PC-9 (cell line): ENCODE measurements at places on chromosomes 4 and X.

GRCh38 chrX:34942496-34942895 lies at the start of gene FAM47B:
Gene FAM47B (plus strand): TSS chrX:34942796. CDS start chrX:34942832, 36 bp downstream.
- no peak within 1 kb of the TSS for H3K27ac ChIP-seq
- DNase-seq, result no peak
- H3K36me3 ChIP-seq, result no peaks in the 10 kb centered on the region
- no peak within 1 kb of the TSS for H3K4me3 ChIP-seq

GRCh38 chr4:116400480-116400879 lies 684.9 kb downstream of the TRAM1L1 start:
- H3K4me1 ChIP-seq, result no peaks in the 10 kb centered on the region
- H3K4me3 ChIP-seq, result no peak overlapping the region
- H3K36me3 ChIP-seq, result no peaks in the 10 kb centered on the region
- no peak overlapping the region for H3K27ac ChIP-seq
- H3K27me3 ChIP-seq, result no peaks in the 10 kb centered on the region

GRCh38 chr4:183256343-183256742 lies 63.7 kb downstream of the CLDN22 start:
- no peaks in the 10 kb centered on the region for H3K36me3 ChIP-seq
- H3K4me1 ChIP-seq, result no peaks in the 10 kb centered on the region
- no peak overlapping the region for H3K4me3 ChIP-seq
- no peak for DNase-seq
- no peaks in the 10 kb centered on the region for H3K27me3 ChIP-seq

DNA sequence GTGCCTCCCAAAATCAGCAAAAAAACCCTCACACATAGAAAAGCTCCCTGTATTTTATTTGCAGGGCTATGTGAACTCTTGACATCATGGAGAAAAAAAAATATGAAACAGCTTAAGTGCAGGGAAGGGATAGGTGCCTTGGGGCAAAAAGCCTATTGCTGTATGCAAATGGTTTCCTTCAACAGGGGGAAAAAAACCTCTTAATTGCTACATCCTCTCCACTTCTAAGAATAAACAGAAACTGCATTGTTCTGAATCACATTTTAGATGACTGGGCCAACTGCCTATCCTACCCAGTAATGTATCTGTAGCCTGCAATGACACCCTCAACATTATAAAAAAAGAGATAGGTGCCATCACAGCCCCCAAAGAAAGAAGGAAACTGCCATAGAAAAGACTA lies 229.4 kb upstream of the GALNTL6 start:
- H3K4me3 ChIP-seq, result no peak overlapping the region
- H3K4me1 ChIP-seq, result no peaks in the 10 kb centered on the region
- no peak for DNase-seq
- H3K36me3 ChIP-seq, result no peaks in the 10 kb centered on the region

DNA sequence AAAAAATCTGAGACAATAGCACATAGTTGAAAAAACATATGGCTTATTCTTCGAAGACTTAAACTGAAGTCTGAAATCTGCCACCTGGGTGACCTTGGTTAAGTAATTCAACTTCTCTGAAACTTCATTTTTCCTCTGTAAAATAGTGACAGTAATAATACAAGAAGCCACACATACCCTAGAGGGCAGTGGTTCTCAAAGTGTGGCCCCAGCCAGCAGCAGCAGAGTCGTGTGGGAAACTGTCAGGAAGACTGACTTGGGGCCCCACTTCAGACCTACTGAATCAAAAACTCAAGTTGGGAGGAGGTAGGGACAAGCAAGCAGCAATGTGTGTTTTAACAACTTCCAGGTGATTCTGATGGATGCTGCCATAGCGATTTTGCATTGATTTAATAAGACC lies 249.9 kb downstream of the HNRNPD start:
- no peaks in the 10 kb centered on the region for H3K4me1 ChIP-seq
- H3K27me3 ChIP-seq, result no peaks in the 10 kb centered on the region
- no peak overlapping the region for H3K27ac ChIP-seq
- no peak overlapping the region for H3K4me3 ChIP-seq
- DNase-seq, result no peak

GRCh38 chr4:11743236-11743635 lies 314.5 kb upstream of the HS3ST1 start:
- no peak overlapping the region for H3K4me3 ChIP-seq
- no peaks in the 10 kb centered on the region for H3K36me3 ChIP-seq
- peaks cover 18% of the 10 kb centered on the region; the same call in 1 of the 2 replicates for H3K4me1 ChIP-seq

DNA sequence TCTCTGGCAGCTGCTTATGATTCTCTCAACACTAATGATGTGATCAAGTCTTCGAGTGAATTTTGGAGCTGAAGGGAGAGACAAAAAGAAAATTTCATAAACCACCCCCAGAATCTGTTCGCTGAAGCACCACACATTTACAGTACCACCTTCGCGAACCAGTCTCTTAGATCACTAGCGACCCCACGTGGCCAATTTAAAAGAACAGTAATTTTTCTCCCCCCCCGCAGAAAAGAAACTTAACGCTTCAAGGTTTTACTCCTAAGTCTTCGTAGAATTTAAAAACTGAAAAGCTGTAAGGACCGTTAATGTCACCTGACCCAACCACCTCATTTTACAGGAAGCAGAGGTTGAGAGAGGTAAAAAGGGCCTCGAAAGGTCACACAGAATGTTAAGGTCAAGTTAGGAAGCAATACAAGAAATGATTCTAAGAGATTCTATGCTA lies 187.5 kb downstream of the QDPR start:
- no peaks in the 10 kb centered on the region for H3K36me3 ChIP-seq
- no peak overlapping the region for H3K27ac ChIP-seq
- no peak overlapping the region for H3K4me3 ChIP-seq
- peaks cover 8% of the 10 kb centered on the region; the same call in 1 of the 2 replicates for H3K27me3 ChIP-seq

DNA sequence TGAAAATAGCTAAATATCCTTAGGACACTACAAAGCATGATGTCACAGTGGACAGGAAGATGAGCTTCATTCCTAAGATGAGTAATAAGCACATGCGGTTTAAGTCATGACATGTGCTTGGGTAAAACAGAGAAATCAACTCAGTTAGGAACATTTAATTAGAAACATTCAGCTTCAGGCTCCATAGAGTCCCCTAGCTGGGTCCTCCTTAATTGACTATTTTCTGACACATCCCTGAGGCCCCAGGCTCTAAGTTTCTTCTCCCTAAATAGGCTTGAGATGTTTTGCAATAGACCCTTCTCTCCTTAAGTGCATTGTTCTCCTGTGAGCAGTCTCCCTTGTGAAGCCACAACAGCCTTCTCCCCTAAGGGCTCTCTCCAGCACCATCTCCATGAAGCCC lies 70.4 kb upstream of the ANXA3 start:
- no peak for DNase-seq
- no peak overlapping the region for H3K4me3 ChIP-seq
- H3K27me3 ChIP-seq, result no peaks in the 10 kb centered on the region
- H3K27ac ChIP-seq, result no peak overlapping the region
- H3K4me1 ChIP-seq, result no peaks in the 10 kb centered on the region
- H3K36me3 ChIP-seq, result no peaks in the 10 kb centered on the region

GRCh38 chr4:88341227-88342192 lies 37.1 kb upstream of the HERC6 start:
- peaks cover 11% of the 10 kb centered on the region; the same call in 1 of the 2 replicates for H3K4me1 ChIP-seq
- no peak for DNase-seq
- no peak overlapping the region for H3K4me3 ChIP-seq
- no peaks in the 10 kb centered on the region for H3K36me3 ChIP-seq
- no peaks in the 10 kb centered on the region for H3K27me3 ChIP-seq
- no peak overlapping the region for H3K27ac ChIP-seq

DNA sequence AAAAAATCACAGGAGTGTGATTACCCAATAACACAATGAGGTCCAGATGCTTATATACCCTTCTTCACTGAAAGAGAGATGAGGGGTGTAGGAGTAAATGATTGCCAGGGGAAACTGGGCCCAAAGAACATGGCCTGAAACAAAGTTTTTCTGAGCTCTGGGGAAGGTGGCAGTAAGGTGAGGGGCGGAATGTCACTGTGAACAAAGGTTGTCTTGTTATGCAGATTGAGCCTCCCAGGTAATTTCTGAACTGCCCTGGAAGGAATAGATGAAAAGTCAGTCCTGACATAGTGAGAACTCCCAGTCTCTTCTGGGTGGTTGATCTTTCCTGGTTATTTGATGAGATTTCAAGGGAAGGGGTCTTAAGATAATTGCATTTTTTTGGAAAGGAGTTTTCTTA lies 2.5 kb upstream of the TMEM47 start:
- H3K4me1 ChIP-seq, result no peaks in the 10 kb centered on the region
- H3K27me3 ChIP-seq, result no peaks in the 10 kb centered on the region
- no peak for DNase-seq
- no peaks in the 10 kb centered on the region for H3K36me3 ChIP-seq

DNA sequence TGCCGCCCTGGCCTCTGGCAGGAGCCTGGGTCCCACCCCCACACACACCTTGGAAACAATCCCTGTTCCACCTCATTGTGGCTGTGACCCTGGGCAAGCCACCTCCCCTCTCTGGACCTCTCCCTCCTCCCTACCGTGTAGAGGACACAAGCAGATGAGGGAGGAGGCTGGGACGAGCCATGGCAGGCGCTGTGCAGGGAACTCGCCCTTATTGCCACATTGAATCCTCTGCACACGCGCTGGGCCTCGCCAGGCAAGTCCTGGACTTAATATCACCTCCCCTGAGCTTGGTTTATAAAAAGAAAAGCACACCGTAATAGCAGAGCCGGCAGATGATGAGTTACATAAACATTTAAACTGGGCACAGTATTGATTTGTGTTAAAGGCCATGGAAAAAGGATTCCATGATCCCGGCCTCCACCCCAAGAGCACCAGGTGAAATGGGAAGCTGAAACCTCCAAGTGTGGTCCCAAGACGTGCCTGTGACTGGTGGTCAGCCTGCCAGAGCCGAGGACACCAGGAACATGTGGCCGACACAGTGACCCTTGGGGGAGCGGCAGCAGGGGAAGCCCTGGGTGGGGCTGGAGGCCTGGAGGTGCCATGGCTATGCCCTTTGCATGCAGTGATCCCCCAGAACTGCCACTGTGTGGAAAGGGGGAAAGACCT lies 81.1 kb downstream of the PPP2R2C start:
- peak overlapping the region; percentile 88 for H3K27ac ChIP-seq
- H3K36me3 ChIP-seq, result no peaks in the 10 kb centered on the region
- H3K27me3 ChIP-seq, result no peaks in the 10 kb centered on the region
- DNase-seq, result peak; percentile 70

GRCh38 chr4:19913650-19914049 lies 338.1 kb upstream of the SLIT2 start:
- H3K27ac ChIP-seq, result no peak overlapping the region
- H3K4me3 ChIP-seq, result no peak overlapping the region
- DNase-seq, result no peak
- H3K36me3 ChIP-seq, result no peaks in the 10 kb centered on the region

GRCh38 chr4:184649026-184649970 lies at the start of the genes CASP3 and PRIMPOL:
Gene CASP3 (minus strand): TSS chr4:184649447. CDS start chr4:184638453, 10,994 bp downstream.
Gene PRIMPOL (plus strand): TSS chr4:184649738. CDS start chr4:184657141, 7,403 bp downstream.
- peak within 1 kb of the TSS; percentile 73 for H3K27ac ChIP-seq
- peak within 1 kb of the TSS; percentile 83 for H3K4me3 ChIP-seq
- peak; percentile 97 for DNase-seq
- H3K36me3 ChIP-seq, result no peaks in the 10 kb centered on the region

DNA sequence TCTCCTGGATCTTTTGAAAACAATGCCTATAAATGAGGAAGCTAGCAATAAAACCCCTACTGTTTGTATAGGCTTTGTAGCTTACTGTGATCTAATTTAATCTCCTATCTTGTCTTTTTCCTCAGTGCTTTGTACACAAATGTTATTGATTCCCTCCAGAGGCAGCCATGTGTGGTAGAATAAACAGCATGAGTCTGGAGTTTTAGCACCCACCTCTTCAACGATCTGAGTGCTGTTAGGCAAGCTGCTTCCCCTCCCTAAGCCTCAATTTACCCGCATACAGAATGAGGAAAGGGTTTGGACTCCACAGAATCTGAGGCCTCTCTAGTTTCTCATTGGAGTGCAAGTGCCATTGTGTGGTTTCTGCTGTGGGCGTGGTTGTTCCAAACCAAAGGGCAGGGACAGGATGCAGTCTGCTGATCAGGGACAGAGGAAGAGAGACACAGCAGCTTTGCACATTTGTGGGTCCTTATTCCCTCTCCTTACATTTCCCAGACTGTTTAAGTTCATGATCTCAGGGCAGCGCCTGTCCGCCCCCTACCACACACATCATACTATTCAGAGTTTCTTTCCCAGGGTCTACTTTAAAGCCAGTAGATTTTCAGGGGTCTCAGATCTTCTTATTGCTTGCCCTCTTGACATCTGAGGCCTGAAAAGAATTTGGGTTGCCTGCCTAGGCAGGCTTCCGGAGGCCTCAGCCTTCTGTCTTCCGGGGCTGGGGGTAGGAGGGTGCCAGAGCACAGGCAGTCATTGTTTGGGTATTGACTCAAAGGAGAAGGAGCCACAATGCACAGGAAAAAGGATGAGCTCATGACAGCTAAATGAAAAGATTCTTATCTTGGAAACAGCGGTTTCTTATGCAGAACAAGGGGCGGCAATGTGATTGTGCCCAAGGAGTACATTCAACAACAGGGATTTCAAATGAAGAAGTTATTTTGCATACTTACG lies 114.9 kb upstream of the TEX13D start:
- no peaks in the 10 kb centered on the region for H3K4me1 ChIP-seq
- no peak overlapping the region for H3K4me3 ChIP-seq
- no peaks in the 10 kb centered on the region for H3K27me3 ChIP-seq
- no peaks in the 10 kb centered on the region for H3K36me3 ChIP-seq
- no peak for DNase-seq
- no peak overlapping the region for H3K27ac ChIP-seq

DNA sequence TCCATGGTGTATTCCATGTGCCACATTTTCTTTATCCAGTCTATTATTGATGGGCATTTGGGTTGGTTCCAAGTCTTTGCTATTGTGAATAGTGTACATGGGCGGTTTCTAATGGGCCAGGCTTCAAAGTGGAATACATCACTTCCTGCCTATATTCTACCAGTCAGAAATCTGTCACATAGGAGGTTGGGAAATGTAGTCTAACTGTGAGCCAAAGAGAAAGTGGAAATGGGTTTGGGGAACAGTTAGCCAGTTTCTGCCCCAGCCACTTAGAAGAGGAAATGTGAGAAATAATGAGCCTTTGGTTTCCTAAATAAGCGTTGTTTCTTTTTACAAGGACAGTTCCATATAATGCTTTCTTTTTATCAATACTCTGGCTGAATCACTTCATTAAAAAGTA lies 85.1 kb upstream of the AP1S2 start:
- no peak overlapping the region for H3K27ac ChIP-seq
- no peaks in the 10 kb centered on the region for H3K27me3 ChIP-seq
- H3K4me1 ChIP-seq, result no peaks in the 10 kb centered on the region
- no peak overlapping the region for H3K4me3 ChIP-seq

DNA sequence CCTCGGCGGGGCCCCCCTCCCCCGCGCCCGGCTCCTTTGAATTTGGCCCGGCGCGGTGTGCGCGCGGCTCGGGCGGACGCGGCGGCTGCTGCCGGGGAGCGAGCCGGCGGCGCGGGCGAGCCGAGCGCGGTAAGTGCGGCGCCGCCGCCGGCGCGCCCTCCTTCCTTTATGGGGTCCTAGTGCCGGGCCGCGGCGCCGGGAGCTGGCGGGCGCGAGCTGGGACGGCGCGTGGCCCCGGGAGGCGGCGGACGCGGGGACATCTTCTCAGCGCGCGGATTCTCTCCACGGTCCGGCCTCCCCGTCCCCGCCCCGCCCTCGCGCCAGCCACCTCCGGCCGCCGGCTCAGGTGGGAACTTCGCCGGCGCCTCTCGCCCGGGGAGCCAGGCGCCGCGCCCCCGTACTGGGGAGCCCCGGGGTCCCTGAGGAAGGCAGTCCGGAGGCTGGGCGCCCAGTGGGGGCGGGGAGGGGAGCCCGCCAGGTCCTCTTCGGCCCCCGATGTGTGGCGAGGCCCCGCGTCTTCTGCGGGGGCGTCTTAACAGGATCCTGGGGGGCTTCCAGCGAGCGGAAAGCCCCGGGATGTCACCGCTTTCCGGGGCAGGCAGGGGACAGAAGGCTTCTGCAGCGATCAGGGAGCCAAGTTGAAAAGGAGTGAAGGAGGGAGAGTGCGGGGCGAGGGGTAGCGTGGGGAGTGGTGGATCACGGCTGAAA lies 98.4 kb upstream of the TENM3 start:
- no peak for DNase-seq
- no peaks in the 10 kb centered on the region for H3K4me1 ChIP-seq
- H3K36me3 ChIP-seq, result no peaks in the 10 kb centered on the region
- no peak overlapping the region for H3K27ac ChIP-seq
- H3K4me3 ChIP-seq, result no peak overlapping the region
